ENCODE measurements at places on chromosomes 2 and 18.

DNA sequence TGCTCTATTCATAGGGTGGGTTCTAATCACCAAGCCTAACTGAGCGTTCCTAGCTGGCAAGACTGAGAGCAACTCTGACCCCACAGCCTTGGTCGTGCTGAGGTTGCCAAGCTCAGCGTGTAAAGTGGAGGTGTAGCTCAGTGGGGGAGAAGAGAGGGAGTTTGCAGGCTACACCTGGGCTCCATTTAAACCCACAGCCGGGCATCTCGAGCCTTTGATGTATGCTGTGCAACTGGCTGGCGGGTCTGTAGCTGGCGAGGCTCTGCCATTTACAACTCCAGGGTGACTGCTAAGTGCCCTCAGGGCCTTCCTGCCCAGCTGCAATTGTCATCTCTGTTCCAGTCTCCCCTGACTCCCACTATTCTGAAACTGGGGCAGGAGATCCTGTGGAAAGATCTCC lies 20.0 kb upstream of the CHRNA1 start:
- no peak for DNase-seq

- DNase-seq: no peak
Observed at GRCh38 chr2:179751163-179751809, 110.1 kb downstream of the ZNF385B start.

DNA sequence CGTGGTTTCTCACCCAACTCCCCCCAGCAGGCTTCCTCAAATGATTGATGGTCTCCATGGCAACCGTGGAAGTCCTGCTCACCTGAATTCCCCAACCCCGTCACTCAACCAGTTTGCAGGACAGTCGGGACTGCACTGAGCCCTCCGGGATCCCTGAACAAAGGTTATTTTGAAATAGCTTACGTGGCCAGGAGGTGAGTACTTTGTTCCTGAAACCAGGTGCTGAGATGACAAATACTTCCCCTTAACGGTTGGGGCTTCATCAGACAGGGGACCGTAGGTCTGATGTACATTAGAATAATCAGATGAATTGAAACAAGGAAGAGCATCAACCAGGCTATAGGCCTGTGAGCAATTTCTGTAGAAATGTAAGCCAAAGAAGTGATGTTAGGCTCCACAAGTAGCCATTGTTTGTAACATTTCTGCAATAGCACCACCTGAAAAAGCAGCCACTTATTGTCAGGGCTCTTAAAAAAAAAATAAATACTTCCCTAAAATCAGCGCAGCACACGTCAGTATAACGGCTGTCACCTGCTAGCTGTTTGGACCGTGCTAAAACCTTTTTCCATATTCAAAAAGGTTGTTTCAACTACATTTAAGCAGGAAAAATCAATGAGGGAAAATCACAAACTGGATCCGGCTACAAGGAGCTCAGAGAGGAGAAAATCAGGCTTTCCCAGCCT lies 206.4 kb upstream of the ID2 start:
- peak; percentile 58 for DNase-seq

- no peak for DNase-seq
Observed at GRCh38 chr2:18645315-18645714, 55.9 kb upstream of the NT5C1B start.

DNA sequence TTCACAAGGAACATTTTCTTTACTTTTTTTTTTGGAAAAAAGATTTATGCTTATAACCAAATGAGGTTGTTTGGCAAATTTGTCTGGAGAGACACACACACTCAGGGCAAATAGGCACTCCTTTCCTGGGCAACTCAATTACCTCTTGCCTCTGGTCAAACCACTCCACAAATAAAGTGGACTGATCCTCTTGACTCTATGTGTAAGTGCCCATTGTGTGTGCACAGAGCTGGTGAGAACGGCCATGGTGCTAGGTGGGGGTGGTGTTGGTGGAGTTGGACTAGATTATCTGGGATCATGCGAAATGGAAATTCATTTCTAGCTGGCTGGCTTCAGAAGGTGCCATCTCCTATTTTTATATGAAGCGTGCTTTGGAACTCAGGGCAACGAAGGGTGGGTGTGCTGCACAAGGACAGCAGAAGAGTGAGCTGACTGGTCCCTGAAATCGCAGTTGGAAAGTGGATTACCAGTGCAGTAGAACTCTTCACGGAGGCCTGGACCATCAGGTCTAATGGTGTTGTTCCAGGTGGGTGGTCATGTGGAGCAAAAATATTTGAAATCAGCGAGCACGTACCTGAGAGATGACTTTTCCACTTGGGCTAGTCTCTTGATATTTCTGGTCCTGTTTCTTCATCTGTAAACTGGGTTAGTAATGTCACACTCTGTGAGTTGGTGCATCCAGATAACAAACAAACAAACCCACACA lies 149.9 kb downstream of the RPIA start:
- no peak for DNase-seq

DNA sequence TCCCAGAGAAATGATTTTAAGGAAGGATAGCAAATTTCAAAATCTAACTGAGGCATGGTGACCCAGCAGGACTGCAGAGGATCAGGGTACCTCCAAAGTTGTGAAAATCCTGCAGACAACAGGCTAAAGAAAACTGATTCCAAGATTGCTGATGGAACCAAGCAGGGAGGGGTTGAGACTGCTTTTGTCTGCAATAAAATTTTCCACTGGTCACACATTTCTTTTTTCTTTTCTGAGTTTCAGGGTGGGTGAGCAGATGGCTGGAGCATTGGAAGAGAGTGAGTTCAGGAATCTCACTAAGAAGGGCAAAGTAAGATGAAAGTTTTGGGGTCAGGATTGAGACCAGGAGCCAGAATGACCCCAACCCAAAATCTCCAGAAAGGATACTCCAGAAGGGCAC lies 321.0 kb downstream of the TNS1 start:
- no peak for DNase-seq

- DNase-seq: no peak
Observed at GRCh38 chr2:171146633-171147032, 14.1 kb downstream of the TLK1 start.

DNA sequence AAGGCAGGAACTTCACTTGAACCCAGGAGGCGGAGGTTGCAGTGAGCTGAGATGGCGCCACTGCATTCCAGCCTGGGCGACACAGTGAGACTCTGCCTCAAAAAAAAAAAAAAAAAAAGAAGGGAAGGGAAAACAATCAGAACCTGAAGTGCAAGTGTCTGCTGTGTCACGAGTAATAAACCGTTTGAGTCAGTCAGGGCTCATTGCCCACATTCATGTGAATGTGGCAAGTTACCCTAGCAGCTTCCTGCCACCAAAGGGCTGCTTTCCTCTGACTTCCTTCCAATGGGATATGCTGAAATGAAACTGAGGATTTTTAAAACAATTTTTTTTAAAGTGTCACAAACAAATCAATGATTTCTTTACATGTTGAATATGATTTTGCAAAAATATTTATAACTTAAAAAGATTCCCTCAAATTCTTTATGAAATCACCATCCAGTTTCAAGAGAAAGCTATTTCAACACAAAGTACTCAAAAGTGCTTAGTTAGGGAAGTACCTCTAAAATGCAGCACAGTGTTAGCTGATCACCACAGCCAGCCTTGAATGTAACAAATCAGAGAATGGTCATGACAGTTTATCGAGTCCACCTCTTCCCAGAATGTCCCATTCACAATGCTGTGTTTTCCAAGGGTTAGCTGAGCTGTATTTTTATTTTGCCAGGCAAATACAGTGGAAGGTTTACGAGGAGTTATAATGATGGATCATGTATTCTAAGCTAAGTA lies 36.4 kb downstream of the WDSUB1 start:
- DNase-seq: no peak

DNA sequence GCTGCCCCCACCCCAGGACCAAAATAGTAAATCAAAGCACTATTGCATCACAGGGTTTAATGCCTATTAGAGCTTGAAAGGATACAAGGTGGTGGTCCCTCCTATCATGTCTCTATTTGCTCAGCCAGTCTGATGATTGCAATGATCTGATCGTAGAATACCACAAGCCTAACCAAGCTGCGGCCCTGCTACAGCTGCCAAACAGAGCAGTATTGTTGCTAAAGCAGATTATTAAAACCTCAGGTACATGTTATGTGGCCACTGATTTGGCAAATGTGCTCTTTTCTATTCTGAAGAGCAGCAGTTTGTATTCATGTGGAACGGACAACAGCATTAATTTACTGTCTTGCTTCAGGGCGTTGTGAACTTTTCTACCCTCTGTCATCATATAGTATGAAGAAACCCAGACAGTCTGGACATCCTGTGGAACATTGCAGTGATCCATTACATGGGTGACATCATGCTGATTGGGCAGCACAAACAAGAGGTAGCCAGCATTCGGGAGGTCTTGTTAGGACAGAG lies 8.4 kb upstream of the VAPA start:
- no peak for DNase-seq

- no peak for DNase-seq
Observed at GRCh38 chr2:110991911-110992310, 128.8 kb upstream of the BCL2L11 start.

DNA sequence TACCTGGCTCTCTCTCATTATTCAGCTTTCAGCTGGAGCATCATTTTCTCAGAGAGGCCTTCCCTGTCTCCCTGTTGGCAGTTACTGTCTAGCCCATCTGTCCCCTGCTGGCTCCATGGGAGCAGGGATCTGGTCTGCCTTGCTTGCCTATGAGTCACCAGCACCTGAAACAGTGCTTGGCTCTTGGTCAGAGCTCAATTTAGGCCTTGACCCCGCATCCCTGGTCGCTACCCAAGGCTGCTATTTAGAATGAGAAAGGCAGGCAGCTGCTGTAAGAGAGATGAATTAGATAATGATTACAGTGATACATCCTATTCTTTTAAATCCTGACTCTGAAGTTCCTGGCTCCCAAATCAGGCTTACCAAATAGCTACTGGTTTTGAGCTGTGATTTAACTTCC lies 32.9 kb downstream of the KCNE4 start:
- no peak for DNase-seq

DNA sequence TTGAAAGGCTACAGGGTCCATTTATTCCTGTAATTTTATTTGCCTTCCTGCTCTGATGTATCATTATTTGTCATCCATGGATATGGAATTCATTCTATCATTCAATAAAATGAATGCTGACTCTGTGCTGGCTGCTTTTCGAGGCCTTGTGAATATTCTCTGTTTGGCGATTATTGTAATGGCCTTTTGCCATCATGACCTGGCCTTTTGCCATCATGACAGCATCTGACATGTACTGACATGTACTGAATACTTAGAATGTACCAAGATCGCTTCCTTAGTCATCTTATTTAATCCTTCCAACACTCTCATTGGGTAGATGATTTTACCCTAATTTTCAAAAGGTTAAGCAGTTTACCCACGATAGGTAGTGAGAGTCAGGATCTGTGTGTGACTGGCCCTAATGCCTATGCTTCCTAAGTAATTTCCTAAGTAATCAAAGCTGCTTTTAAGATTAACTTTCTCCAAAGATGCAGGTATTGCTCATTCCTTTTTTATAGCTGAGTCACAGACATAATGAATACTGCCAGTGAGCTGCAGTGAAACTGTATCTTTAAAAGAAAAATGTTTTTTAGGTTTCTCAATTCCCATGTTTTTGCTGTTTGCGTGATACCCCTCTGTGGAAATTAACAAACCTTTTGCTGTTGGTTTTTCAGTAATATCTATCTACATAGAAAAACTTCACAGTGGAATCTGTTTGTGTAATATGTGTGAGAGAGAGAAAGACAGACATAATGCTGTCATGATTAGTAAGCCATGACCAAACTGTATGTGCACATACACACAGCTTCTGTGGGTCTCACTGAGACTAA lies 127.8 kb downstream of the CERS6 start:
- DNase-seq: no peak

DNA sequence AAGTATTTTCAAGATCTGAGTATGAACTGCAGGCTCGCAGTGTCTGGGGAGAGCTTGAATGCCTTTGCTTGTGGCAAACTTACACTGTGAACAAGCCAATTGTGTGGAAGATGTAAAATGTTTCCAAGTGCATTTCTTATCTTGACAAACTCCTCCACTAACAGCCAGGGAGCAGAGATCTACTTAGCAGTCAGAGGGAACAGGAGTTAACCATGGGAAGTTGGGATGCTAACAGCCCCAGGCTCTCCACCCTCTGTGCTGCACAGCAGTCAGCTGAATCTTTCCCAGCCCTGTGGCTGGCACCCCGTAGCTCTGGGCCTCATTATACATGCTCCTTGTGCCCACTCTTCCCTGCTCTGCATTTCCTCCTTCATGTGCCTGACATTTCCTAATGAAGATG lies 450.2 kb downstream of the TSN start:
- no peak for DNase-seq

DNA sequence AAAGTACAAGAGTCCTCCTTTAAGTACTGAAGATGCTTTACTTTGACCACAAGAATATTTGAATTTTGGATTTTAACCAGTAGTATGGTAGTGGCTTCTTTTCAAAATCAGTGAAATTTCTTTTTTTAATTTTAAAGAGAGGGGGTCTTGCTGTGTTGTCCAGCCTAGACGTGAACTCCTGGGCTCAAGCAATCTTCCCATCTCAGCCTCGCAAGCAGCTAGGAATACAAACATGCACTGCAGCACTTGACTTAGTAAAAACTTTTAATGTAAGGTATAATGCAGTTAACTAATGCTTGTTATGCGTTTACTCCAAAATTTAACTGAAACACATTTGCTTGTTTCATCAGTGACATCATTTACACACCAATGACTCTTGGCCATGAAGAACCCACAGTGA lies 49.6 kb downstream of the EML4 start:
- DNase-seq: no peak

- DNase-seq: no peak
Observed at GRCh38 chr18:47777626-47778025, 152.8 kb downstream of the SMAD2 start.

DNA sequence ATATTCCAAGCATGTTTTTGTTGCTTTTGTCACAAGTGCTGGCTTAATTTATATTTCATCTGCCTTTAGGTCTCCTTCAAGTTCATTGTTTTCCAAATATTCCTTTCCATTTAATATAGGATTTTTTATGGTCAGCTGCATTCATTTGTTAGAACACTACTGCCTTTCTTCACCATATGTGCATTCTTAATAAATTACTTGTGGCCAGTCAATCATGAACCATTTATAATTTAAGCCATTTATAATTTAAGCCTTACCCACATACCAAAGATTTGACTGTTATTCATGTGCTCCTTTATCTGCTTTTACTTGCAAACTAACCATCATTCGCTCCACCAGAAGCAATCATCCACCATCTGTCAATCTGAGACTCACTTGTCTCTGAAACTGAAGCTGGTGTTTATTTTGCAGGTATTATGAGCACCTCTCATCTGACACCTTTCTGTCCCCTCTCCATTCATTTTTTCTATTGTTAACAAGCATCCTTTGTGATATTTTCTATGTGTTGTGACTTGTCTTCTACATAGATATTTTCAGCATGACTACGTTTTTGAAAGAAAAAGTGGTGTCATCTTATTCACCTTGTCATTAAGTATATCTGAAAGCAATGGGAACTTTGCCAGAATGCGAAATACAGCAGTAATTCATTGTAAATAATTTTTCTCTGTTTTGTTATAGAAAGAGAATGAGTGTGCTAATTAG lies 786.8 kb downstream of the KCNJ3 start:
- no peak for DNase-seq

Measured in activated naive CD8-positive, alpha-beta T cell treated with anti-CD3 and anti-CD28 coated beads for 36 hours (primary cell).